ENCODE measurements at places on chromosomes 4 and X. TPM values are rescaled to one million over a fixed set of nuclear protein-coding genes. Genes with fewer than 3 reads are reported as not detected.

The SLC9B1 gene
- total RNA-seq = 1.4 TPM

The CD38 gene
- total RNA-seq = 3.6 TPM

The PPP1R2C gene
- total RNA-seq = not detected

DNA sequence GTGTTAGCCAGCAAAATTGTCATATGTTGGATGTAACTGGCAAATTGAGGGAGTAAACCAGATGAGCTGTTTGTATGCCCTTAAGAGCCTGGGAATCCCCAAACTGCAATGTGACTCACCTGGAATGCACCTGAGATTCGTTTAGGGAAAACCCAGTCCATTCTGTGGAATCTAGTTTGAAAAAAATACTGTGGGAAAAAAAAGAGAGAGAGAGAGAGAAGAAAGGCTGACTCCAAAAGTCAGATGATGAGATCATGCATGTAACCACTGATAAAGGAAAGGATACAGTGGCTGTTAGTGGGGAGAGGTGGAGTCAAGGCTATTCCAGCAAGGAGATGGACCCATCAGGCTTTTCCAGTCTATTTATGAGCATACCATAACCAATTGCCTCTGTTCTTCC, 48.5 kb downstream of the SLC9A7 start:
- no peak for DNase-seq

- DNase-seq = no peak
Measured at GRCh38 chr4:78242071-78242470, 184.9 kb downstream of the FRAS1 start.

GRCh38 chrX:149371986-149372385, 133.1 kb downstream of the IDS start:
- no peak for DNase-seq

- DNase-seq = peak; percentile 32
Measured at GRCh38 chrX:123339221-123339905, 155.3 kb downstream of the GRIA3 start.

- DNase-seq = no peak
Measured at GRCh38 chr4:27577951-27578350, 717.3 kb downstream of the STIM2 start.

DNA sequence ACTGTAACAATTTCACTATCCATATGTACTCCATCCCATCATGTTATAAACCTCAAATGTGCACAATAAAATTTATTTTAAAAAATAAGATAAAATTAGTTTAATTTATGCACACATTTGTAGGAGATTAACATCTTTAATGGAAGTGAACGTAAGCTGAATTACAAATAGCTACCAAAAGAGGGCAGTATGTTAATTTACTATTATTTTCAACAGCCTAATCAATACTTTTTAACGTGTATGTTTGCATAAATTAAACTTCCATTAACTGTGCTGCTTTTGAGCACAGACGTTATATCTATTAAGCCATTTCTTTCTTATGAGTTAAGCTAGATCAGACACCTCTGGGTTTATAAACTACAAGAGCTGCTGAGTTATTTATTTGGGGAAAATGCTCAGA, 56.5 kb upstream of the PHKA2 start:
- peak; percentile 44 for DNase-seq

DNA sequence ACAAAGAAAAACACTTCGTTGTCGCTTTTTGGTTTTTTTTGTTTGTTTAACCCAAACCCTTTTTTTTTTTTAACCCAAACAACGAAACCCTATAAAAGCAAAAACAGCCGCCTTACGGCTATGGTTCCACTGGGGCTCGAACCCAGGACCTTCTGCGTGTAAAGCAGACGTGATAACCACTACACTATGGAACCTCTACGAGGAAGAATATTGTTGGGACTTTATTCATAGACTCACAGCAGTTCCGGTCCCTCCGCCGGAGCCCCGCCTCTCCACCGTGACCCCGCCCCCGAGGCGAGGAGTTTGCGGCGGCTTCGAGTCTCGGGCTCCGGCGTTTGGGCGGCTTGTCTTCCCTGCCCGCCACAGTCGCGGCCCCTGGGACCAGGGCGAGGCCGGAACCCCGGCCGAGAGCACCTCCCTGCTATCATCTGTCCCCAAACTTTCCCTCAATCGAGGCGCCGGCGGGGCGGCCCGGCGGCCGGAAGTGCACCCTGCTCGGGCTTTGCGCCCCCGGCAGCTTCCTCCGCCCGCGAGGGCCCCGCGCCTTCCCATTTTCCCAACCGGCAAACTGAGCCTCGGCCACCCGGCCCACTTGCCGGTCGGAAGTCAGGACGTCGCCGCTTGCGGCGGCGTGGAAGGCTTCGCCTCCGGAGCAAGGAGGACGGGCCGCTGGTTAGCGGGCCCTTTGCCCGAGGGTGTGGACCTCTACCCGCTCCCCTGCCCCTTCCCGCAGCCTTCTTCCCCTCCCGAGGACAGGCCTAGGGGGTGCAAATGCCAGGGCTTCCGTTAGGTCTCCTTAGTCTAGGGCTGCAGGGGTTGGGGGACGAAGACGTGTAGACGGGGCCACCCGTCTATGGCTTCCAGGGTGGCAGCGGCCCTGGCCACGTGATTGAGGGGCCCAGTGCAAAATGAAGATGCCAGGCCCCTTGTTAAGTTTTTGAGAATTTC, 3.2 kb upstream of the RS1 start:
- peak; percentile 88 for DNase-seq

Measured in Karpas-422 (cell line).